ENCODE measurements at places on chromosomes 2 and 18. TPM values are rescaled to one million over a fixed set of nuclear protein-coding genes. Genes with fewer than 3 reads are reported as not detected.

Gene KCNK3
- 0.94 TPM for total RNA-seq

Gene CDH20
- not detected for total RNA-seq

Gene SLC39A6
- 50.5 TPM for total RNA-seq

Gene CCDC121
- 3.3 TPM for total RNA-seq

Gene TPO
- total RNA-seq, result 0.14 TPM

Gene FAM237A
- not detected for total RNA-seq

Gene IRS1
- total RNA-seq, result 13.6 TPM

Gene PDCD1
- total RNA-seq, result 0.12 TPM

Gene GRB14
- total RNA-seq, result 5.0 TPM

Gene MTCL1
- total RNA-seq, result 55.6 TPM

Gene CRYGC
- not detected for total RNA-seq

Gene VWC2L
- total RNA-seq, result not detected

Gene GAREM2
- total RNA-seq, result 8.5 TPM

Gene FAP
- not detected for total RNA-seq

Gene SLC19A3
- total RNA-seq, result 2.4 TPM

Gene DOK6
- not detected for total RNA-seq

Gene CDK5R2
- total RNA-seq, result 6.5 TPM

Gene C18orf54
- 2.8 TPM for total RNA-seq

Gene CSRNP3
- total RNA-seq, result 0.01 TPM

Gene HTR2B
- 0.06 TPM for total RNA-seq

Gene RNF149
- 40.0 TPM for total RNA-seq

Gene PROKR1
- total RNA-seq, result not detected

Gene KDM3A
- total RNA-seq, result 22.5 TPM

Gene GPR17
- not detected for total RNA-seq

Gene RAD51AP2
- not detected for total RNA-seq

Gene ALLC
- not detected for total RNA-seq

Gene PLGLB1
- 0.53 TPM for total RNA-seq

Gene ACTG2
- total RNA-seq, result 0.30 TPM

Gene ABCG8
- not detected for total RNA-seq

Gene ZNF532
- total RNA-seq, result 22.9 TPM

Gene OTOS
- not detected for total RNA-seq

Gene ATRAID
- 207 TPM for total RNA-seq
